Heart left ventricle (tissue), 16 donors: ENCODE measurements at places on chromosomes 13 and 19. TPM values are rescaled to one million over a fixed set of nuclear protein-coding genes. Genes with fewer than 3 reads are reported as not detected.

EDDM13 gene
- total RNA-seq = not detected

UGGT2 gene
- 11.1 TPM for total RNA-seq

GPC5 gene
- 0.14 TPM for total RNA-seq

IGSF23 gene
- not detected for total RNA-seq

HCN2 gene
- 19.5 TPM for total RNA-seq

PCSK4 gene
- total RNA-seq = 0.97 TPM

GRCh38 chr19:3210347-3211017, 14.0 kb upstream of the CELF5 start:
- H3K27me3 ChIP-seq = no peaks in the 10 kb centered on the region
- no peak overlapping the region for H3K4me3 ChIP-seq
- no peaks in the 10 kb centered on the region for H3K4me1 ChIP-seq
- peaks cover 28% of the 10 kb centered on the region for H3K36me3 ChIP-seq

DNA sequence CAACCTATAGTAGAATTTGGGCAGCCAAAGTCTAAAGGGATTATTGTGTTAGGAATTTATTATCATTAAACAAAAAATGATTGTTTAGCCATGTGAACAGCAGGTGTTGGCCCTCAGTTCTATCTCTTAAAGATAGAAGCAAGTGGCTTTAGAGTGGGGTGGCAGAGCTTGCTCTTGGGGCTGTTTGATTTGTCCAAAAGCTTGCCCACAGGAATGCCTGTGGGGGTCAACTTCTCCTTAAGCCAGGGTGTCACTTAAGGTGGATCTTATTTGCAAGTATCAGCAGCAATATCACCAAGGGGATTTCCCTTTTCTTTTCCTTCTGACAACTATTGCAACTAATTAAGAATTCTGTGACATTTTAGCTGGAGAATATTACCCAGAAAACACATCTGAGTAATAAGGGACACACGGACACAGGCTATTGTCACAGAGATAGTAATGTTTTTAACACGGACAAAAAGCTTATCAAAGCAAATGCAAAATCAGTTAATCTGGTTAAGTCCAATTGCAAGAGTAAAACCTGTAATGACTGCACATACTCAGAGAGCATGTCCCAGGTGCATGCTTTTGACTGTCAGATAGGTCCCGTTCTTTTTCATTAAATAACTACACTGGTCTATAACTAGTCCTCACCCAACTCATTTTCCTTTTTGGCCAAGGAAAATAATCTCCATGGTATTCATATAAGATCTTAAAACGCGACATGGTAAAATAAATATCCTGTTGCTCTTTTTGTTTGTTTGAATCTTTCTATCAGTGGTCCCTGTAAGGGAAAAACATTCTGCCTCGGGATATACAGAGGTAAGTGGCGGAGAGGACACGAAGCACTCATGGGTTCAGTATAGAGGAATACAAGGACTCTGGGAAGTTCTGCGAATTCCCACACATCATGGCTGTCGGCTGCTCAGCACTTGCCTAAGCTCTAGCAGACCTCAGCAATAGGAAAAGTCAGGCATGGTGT, 172.1 kb upstream of the RFC3 start:
- no peaks in the 10 kb centered on the region for H3K36me3 ChIP-seq
- no peaks in the 10 kb centered on the region for H3K27me3 ChIP-seq
- H3K4me3 ChIP-seq = no peak overlapping the region
- no peak for DNase-seq
- H3K4me1 ChIP-seq = peaks cover 9% of the 10 kb centered on the region

GRCh38 chr19:29631450-29631849, 25.4 kb downstream of the POP4 start:
- no peak overlapping the region for H3K4me3 ChIP-seq
- no peak overlapping the region for H3K27ac ChIP-seq
- H3K36me3 ChIP-seq = no peaks in the 10 kb centered on the region
- no peaks in the 10 kb centered on the region for H3K4me1 ChIP-seq

GRCh38 chr13:33727297-33728083, 90.5 kb upstream of the RFC3 start:
- H3K27ac ChIP-seq = peak overlapping the region; percentile 40
- no peak for DNase-seq
- peaks cover under 1% of the 10 kb centered on the region for H3K4me1 ChIP-seq
- H3K27me3 ChIP-seq = no peaks in the 10 kb centered on the region
- no peak overlapping the region for H3K4me3 ChIP-seq

DNA sequence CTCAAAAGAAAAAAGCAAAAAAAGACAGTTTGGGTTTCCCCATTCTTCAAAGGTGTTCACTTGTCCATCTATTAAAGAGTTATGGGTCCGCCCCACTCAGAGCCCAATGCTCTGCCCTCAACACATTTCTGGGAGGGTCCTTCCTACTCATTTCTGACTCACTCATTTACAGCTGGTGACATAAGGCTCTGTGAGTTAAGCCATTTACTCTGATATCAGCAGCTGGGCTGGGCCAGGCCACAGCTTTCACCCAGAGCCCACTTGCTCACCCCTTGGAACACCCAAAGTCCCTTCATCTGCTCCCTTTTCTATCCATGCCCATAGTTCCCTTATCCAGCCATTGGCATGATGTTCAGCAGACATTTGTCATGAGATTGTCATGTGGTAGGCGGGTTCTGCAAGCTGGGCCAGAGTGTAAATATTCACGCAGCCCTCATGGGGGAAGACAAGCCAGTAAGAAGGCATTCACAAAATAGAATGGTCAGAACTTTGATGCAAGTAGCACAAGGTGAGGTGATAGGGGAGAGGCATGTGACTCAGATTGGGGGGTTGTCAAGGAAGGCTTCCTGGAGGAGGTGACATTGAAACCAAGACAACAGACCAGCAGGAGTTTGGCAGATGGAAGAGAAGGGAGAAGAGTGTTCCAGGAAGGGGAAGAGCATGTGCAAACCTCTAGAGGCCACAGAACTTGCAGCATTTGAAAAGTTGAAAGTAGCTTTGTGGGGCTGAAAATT, 5.9 kb downstream of the MAST1 start:
- H3K27me3 ChIP-seq = peaks cover 66% of the 10 kb centered on the region
- no peak overlapping the region for H3K4me3 ChIP-seq
- H3K4me1 ChIP-seq = peaks cover 6% of the 10 kb centered on the region
- H3K27ac ChIP-seq = no peak overlapping the region
- DNase-seq = no peak

- no peaks in the 10 kb centered on the region for H3K36me3 ChIP-seq
- DNase-seq = peak; percentile 67
- H3K4me3 ChIP-seq = peak overlapping the region; percentile 78
- H3K27me3 ChIP-seq = no peaks in the 10 kb centered on the region
Observed at GRCh38 chr13:36345438-36346221, 564 bp downstream of the SPART start.

DNA sequence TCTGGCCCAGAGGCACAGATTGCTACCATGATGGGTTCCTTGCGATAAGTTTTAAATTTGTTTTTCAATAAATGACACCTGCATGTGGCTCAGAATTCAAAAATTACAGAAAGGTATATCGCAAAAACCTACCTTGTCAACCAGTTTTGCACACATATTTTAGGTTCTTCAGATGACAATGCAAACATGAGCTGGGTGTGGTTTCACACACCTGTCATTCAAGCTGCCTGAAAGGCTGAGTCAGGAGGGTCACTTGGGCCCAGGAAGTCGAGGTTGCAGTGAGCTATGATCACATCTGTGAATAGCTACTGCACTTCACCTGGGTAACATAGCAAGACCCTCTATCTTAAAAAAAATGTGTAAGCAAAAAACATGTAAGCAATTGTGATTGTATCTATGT, 56.1 kb downstream of the DNM2 start:
- no peaks in the 10 kb centered on the region for H3K27me3 ChIP-seq
- no peak for DNase-seq
- H3K36me3 ChIP-seq = peaks cover 32% of the 10 kb centered on the region
- H3K27ac ChIP-seq = no peak overlapping the region
- H3K4me3 ChIP-seq = no peak overlapping the region

DNA sequence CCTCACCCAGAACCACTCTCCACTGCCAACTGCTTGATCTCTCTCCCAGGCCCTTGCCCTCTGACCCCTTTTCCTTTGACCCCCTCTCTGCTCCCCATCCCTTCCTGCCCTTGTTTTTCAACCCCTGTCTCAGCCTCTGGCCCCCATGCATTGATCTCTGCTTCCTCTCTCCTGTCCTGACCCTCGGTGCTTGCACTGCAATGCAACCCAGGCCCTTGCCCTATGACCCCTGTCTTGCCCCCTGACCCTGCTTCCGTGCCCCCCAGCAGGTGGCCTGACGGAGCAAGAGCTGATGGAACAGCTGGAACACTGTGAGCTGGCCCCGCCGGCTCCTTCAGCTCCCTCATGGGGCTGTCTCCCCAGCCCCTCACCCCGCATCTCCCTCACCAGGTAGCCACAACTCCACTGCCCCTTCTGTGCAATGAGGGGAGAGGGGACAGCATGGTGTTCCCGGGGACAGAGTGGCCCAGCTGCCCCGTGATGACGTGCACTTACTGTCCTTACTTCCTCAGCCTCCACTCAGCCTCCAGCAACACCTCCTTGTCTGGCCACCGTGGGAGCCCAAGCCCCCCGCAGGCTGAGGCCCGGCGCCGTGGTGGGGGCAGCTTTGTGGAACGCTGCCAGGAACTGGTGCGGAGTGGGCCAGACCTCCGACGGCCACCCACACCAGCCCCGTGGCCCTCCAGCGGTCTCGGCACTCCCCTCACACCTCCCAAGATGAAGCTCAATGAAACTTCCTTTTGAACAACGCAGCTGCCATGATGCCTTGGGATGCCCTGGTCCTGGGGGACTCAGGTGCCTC, 10.5 kb upstream of the LTBP4 start:
- no peaks in the 10 kb centered on the region for H3K27me3 ChIP-seq
- H3K4me1 ChIP-seq = no peaks in the 10 kb centered on the region
- peaks cover 27% of the 10 kb centered on the region for H3K36me3 ChIP-seq
- H3K27ac ChIP-seq = no peak overlapping the region

- H3K36me3 ChIP-seq = no peaks in the 10 kb centered on the region
- H3K27ac ChIP-seq = no peak overlapping the region
- no peak for DNase-seq
- H3K4me3 ChIP-seq = no peak overlapping the region
- no peaks in the 10 kb centered on the region for H3K27me3 ChIP-seq
Observed at GRCh38 chr13:29471551-29471950, 123.9 kb downstream of the SLC7A1 start.

DNA sequence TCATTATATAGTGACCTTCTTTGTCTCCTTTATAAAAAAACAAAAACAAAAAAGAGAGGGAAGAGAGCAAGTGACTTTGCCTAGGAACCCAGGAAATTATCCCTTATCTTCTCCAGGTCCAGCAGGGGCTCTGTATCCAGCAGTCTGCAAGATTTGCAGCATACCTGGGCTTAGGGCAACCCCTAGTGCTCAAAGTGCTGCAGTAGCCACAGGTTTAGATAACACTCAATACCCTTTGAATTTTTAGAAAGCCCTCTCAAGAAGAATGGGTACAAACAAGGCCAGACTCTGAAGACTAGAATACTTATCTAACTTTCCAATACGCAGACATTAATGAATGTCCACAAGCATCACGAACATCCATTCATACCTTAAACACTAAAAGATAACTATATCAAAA, 43.2 kb downstream of the CCNA1 start:
- H3K27ac ChIP-seq = no peak overlapping the region
- H3K4me3 ChIP-seq = no peak overlapping the region
- no peaks in the 10 kb centered on the region for H3K4me1 ChIP-seq
- H3K27me3 ChIP-seq = no peaks in the 10 kb centered on the region

- H3K36me3 ChIP-seq = no peaks in the 10 kb centered on the region
- H3K27ac ChIP-seq = no peak overlapping the region
- no peak overlapping the region for H3K4me3 ChIP-seq
- no peak for DNase-seq
Observed at GRCh38 chr13:101829484-101829883, 377.0 kb downstream of the ITGBL1 start.
